Activated CD8-positive, alpha-beta memory T cell treated with anti-CD3 and anti-CD28 coated beads for 4 hours (primary cell): ENCODE measurements at places on chromosomes 12 and 14.

DNA sequence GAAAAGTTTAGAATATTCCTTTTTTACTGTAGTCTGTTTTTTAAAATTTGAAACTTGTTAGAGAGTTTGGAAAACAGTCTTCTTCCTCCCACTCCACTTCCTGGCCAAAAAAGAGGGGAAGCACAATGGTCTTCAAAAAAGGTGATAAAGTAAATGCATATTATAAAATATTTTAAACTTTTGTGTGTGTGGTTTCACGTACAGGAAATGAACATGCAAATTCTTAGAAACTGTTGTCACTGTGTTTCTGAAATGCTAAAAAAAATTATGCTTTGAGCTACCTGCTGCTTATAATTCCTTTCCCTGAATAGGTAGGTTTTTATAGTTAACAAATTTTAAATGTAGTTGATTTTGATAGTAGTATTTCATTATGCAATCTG is 2.9 kb downstream of the FGFR1OP2 start:
- DNase-seq, result no peak

DNA sequence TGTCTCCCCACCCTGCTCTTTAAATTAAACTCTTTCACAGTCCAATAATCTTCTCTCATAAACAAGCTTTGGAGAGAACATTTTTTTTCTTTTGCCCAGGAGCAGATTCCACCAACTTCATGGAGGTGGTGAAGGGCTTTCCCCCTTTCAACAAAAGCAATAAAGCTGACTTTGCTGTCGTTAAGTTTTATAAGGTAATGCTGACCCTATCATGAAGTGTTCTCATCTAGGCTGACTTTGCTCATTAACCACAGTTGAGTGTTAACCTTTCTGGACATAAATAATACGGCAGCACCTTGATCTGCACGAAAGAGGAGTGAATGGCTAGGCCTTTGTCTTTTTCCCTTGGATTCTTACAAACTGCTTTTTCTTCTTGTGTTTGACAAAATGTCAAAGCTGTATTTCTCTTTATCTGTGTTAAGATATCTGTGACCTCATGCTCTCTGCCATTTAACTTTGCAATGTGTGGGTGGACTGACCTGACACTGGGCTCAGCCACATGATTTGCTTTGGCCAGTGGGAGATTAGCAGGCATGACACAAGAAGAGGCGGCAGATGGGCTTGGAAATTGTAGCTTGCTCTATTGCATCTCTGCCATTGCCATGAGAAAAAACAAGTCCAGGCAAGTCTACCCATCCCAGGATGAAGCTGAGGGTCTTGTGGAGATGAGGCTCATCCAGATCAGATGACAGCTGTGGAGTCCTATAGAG is 470.9 kb upstream of the CCDC196 start:
- no peak for DNase-seq

DNA sequence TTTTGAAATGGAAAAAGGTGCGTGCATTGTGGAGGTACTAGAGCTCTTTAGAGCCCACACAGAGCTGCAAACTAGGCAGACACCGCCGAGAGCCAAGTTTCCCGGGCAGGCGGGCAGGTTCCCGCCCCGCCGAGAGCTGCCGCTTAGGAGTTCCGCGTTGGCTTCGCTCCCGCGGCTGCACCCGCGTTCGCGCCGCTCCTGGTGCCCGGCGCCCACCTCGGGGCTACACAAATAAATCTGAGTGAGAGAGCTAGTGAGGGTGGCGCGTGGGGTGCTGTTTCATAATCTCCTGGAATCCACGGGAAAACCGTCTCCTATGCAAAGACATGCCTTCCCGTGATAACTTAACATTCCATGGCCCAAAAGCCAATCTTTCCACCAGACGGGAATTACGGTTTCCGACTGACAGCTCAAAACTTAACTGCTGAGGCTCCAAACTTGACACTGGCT is 645 bp downstream of the KITLG start:
- DNase-seq, result no peak

GRCh38 chr12:109347589-109347988 is at the start of gene MYO1H:
Gene MYO1H (plus strand): TSS chr12:109347900. CDS start chr12:109347961, 61 bp downstream.
- no peak for DNase-seq

DNA sequence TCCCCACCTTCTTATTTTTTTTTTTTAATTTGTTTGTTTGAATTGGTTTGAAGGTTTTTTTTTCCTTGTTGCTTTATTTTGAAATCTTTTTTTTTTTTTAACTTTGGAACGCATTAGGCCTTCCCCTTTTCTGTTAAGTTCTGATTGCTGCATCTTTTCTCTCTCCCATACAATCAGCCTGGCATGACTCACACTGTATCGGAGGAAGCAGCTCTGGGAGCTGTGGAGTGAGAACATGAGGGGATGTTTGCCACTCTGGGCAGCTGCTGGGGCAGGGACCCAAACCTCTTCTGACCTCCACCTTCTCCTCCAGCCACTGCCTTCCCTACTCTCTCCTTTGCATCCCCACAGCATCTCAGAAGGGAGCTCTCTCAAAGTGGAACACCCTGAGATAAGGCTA is 160.3 kb upstream of the FKBP4 start:
- no peak for DNase-seq

DNA sequence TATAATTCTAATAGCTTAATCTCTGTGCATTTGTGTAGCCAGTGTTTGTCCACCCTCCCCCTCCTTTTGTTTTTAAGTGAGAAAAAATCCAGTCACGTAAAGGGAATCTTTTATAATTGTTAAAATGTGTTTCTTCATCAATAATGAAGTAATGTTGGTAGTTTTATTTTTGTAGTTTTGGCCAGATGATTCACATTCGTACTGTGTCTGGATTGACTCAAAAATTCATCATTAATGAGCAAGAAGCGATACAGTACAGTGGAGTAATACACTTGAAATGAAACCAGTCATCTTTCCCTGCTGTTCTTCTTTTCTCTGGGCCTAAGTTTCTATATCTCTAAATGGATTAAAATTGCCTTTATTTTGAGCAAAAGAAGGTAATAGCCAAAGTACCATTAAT is 86.5 kb downstream of the SRGAP1 start:
- no peak for DNase-seq

DNA sequence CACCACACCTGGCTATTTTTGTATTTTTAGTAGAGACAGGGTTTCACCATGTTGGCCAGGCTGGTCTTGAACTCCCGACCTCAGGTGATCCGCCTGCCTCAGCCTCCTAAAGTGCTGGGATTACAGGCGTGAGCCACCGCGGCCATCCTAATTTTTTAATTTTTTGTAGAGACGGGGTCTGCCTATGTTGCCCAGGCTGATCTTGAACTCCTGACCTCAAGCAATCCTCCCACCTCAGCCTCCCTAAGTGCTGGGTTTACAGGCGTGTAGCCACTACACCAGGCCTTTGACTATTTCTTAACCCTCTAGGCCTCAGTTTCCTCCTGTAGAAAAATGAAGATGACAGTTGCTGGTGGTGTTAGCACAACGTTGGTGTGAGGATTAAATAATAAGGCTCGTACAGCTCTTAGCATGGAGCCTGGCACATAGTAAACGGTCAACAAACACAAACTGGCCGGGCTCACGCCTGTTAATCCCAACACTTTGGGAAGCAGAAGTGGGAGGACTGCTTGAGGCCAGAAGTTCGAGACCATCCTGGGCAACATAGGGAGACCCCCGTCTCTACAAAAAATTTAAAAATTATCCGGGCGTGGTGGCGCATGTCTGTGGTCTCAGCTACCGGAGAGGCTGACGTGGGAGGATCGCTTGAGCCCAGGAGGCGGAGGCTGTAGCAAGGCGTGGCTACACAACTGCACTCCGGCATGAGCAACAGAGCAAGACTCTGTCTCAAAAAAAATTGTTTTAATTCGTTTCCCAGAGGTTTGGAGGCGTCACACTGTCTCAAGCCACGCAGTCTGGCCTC is 979 bp downstream of the DDX54 start:
- peak; percentile 33 for DNase-seq

- no peak for DNase-seq
These were observed 175.7 kb upstream of the EGLN3 start for GRCh38 chr14:34126586-34126985.

DNA sequence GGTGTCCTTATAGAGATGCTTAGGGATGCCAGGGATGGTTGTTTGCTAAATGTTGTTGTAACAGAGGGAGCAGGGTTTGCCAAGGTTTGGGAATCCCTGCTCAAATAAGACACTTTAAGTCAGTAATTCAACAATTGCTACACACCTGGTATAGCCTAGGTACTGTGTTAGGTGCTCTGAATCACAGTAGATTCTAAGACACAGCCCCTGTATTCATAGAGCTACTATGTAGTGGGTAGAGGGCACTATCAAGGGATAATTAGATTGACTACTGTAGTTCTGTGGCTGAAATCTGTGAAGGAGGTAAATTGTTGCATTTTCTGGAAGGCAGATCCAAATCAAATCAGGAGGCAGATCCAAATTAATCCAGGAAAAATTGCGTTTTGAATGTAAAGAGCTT is 149.2 kb downstream of the C12orf75 start:
- no peak for DNase-seq

DNA sequence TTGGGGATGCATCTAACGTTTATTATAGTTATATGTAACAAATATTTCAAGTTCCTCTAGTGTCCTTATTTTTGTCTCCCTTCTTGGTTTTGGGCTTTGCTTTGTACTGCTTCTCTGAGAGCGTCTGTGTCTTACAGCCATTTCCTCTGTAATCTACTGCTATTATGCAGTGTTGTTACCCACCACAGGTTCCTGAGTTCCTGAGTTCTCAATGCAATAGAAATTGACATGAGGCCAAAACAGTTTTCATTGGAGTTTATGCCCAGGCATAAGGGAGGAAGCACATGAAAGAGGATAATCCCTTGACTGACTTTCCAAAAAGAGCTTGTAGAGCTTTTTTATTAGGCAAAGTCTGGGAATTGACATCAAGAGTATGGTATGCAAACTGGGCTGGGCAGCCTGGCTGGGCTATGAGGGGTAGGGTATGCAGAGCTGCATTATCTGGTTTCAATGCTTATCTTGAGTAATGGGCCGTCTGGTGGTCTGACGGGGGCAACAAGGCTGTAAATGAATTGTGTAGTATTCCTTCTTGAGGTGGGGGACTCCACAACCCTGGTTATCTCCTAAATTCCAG is 722.5 kb upstream of the ATXN7L3B start:
- no peak for DNase-seq

DNA sequence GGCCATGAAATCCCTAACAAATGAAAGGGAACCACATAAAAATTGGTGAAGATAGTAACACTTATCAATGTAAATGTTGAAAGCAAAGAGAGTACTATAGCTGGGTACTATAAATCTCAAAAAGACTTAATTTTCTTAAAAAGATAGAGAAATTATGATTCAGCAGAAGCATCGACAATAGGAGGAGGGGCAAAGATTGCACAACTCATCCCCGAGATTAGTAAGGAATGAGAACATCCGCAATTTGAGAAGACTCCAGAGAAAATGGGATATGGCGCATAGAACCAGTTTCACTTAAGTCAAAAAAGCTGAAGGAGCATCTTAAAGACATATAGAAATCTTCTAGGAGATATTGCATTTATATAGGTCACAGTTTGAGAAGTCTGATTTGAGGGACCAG is 220.2 kb upstream of the SLC16A7 start:
- DNase-seq, result no peak

DNA sequence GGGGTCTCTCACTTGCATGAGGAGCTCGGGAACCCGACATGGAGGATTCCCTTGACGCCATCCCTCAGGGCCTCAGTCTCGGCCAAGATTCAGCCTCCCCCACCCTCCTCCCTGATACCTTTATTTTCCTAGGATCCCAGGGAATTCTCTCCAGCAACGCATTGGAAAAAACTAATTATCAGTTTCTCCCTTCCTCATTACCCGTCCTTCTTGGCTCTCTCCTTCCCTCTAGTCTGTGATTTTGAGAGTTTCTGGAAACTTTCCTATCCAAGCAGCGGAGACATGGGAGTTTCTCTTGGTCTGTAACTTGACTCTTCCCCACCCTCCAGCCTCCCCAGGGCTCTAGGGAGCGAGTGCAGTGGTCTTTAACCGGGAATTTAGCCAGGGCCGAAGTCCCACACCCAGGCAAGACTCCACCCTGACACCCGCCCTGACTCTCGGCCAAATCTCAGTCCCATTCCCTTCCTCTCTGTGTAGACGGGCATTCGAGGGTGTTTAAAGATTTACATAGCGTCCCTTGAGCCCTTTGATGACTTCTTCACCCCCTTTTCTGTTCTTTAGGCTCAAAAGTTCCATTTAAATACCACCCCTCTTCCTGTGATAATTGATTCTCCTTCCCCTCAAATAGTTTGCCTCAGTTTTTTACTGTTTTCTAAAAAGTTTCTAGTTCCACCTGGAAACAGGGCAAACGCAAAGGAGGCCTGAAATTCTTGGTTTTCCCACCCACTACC is 6.7 kb downstream of the HOXC5 start:
- DNase-seq, result no peak

DNA sequence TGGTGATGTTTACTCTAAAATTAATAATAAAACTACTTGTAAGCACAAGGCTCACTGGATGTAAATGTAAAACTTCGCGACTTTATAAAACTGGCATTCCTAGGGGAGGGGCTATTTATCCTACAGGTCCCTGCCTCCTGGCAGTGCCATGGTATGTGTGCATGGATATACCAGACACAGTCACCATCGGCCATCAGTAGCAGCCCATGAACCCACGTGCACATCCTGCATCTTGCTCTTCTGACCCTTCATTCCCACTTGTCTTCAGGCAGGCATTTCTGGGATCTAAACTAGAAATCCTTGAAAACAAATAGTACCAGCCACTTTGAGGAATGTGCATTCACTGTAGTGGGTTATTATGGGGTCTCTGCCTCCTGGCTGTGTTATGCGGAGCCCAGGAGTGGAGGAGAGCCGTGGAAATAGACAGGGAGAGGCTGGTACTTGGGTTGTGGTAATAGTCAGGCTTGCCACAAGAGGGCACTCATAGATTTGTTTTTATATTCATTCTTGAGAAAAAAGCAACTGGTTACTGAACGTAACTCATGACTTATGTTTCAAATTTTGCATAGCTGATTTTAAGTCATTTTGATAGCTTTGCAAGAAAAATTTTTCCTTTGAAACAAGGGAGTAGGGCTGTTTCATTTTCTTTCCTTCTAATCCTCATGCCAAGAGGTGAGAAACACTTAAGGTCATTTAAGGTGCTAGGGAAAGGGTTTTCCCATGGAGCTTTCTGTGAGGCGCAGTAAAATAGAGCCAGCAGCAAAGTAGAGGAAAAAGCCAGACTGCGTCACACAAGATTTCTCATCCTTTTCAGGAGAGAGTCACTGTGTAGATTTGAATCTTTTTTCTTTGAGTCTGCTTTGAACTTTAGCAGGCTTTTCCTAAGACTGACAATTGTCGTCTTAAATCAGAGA is 17.4 kb upstream of the GALNT16 start:
- DNase-seq, result peak; percentile 13

DNA sequence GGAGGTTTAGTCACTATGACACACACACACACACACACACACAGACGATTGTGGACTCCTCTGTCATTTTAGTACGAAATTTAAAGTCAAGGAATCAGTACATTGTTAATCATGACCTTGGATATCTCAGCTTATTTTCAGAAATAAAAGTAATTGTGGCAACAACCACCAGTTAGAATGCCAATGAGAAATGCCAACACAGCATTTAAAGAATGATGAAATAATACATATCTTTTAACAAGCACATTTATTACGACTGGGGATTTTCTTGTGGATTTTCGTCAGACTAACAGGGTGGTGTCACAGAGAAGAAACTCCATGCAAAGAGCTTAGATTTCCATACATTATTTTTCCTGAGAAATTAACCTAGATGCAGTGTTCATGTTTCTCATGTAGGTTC is 1289.4 kb downstream of the AACS start:
- no peak for DNase-seq
